ENCODE measurements at places on chromosomes 3 and 15.
A peak's percentile ranks its signal among the peaks of the same experiment; 100 is the strongest.

DNA sequence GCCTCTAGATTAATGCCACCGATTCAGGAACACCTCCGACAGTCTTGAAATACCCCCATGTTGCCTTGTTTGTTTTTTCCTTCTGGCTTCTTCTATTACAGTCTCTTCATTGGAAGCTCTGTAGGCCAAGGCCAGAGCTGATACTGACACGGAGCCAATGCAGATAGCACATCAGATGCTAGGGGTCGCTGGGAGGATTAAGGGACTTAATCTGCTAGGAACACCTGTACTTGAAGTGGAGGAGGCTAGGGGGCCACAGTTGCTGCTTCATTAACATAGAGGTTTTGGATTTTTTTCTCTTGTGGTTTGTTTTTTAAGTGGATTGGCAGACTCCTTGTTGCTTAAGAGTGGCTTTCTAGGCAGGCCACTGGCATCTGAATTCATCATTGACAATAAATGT lies 49.6 kb downstream of the PARP14 start:
- no peak for DNase-seq

DNA sequence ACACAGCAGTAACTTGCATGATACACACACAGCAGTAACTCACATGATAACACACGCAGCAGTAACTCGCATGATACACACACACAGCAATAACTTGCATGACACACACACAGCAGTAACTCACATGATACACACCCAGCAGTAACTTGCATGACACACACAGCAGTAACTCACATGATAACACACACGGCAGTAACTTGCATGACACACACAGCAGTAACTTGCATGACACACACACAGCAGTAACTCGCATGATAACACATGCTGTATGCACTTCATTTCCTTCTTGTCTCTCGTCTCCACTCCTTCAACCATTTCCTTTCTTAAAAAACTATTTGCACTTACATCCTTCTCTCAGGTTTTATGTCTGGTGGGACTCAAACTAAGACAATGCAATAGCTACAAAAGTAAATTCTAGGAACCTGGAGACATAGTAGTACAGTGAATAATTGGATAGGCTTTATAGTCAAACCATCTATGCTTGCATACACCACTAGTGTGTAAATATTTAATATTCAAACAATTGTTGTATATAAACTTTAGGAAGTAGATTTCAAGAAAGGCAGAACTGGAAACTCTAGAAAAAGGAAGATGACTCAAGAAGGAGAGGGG lies 130.8 kb downstream of the UACA start:
- DNase-seq, result no peak

GRCh38 chr15:71261909-71262308 lies 146.6 kb downstream of the THSD4 start:
- DNase-seq, result no peak

DNA sequence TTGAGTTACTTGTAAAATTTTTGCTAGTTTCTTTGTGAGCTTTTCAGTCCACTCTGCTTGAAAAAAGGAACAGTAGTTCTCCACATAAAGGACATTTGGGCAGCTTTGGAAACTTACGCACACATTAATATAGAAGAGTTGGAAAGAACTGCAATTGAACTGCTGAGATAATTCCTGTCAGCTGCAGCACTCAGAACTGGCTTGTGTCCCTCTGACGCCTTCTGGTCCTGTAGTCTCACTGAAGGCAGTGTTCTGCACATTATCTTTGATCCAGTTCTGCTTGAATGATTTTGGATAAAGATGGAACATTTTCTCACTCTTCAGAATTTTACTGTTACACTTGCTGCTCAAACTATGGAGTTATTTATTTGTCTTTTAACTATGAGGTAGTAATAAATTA lies 901.9 kb downstream of the OTOL1 start:
- no peak for DNase-seq

DNA sequence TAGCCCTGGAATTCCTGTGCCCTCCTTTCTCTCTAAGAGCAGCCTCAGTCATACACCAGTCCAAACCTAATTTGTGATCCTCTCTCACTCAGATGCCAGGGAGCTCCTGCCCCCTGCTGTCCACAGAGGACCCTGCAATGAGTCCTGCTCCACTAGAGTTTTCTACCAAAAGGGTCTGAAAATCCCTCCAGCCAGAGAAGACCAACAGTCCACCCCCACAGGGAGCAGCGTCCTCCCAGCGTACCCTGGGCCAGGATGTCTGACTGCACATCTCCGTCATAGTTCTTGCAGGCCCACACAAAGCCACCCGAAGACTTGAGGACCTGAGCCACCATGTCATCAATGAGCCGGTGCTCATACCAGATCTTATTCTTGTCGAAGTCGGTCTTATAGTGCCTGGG lies 15.4 kb downstream of the IDH2 start:
- DNase-seq, result peak; percentile 67

GRCh38 chr3:45659661-45660566 lies 29.3 kb upstream of the SACM1L start:
- peak; percentile 73 for DNase-seq

DNA sequence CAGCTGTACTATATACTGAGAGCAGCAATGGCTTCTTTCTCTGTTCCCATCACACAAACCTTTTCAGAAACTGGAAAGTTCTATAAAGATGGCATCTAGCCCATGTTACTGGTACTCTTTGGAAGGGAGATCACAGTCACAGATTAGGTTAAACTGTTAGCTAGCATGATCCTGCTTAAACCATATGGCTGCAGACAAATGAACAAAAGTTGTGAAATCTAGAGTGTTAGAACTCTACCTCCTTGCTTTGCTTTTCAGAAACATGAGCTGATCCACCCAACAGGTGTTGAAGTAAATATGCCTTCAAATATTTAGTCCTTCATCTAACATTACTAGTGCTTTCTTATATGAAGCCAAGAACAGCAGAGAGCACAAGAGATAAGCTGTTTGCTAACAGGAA lies 102.6 kb downstream of the SNRK start:
- DNase-seq, result no peak

DNA sequence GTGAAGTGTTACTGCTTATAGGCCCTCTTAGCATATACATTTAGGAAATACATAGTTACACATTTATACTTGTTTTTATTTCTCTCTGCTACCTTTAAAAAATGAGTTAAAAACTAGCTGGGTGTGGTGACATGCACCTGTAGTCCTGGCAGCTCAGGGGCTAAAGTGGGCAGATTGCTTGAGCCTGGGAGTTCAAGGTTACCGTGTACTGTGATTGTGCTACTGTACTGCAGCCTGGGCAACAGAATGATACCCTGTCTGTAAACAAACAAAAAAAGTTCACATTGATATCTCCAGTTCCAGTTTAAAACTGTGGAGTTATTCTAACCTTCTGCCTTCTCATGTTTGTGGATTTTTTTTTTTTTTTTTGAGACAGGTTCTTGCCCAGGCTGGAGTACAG lies 12.1 kb downstream of the PDCD6IP start:
- DNase-seq, result no peak
